ENCODE measurements at places on chromosomes 11 and 22. TPM values are rescaled to one million over a fixed set of nuclear protein-coding genes. Genes with fewer than 3 reads are reported as not detected.

The TUT1 gene
- total RNA-seq, result 14.9 TPM

GRCh38 chr11:110338684-110339083 lies 42.3 kb upstream of the RDX start:
- DNase-seq, result no peak

- no peak for DNase-seq
These were observed 34.1 kb downstream of the PAMR1 start for GRCh38 chr11:35491231-35491871.

GRCh38 chr11:73200256-73200655 lies 17.8 kb upstream of the P2RY2 start:
- DNase-seq, result peak; percentile 32

DNA sequence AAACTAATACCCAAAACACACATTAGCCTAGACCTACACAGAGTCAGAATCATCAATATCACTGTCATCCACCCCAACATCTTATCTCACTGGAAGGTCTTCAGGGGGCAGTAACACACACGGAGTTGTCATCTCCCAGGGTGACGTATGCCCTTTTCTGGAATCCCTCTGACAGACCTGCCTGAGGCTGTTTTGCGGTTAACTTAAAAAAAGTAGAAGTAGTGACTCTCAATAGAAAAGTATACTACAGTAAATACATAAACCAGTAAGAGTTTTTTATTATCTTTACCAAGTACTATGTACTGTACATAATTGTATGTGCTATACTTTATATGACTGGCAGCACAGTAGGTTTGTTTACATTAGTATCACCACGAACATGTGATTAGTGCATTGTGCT lies 80.5 kb downstream of the PGR start:
- DNase-seq, result no peak

DNA sequence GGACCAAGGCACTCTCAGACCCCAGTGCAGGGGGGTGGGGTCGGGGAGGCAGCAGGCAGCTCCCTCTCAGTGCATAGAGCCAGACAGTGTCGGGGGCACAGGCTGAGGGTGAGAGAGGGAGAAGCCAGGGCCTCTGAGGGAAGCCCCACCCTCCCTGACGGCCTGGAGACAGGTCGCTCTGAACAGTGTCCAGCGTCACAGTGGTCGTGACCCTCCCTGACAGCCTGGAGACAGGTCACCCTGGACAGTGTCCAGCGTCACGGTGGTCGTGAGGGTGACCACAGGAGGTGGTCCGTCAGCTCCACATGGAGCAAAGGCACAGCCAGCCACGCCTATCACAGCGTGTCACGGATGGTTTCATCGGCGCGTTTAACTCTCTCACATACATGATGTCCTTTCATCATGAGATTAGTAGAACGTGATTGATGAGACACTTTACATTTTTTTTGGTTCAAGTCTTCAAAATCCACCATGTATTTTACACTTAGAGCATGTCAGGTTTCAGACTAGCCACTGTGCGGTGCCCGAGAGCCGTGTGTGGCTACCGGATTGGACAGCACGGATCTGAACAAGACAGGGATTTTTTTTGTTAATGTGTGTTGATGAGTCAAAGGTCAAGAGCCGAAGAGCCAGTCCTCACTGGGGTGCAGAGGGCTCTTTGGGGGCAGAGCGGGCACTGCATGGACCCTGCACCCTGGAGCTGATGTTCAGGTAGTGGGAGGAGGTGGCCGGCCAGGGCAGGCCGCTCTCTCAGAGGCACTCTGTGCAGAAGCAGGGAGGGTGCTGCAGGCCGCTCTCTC lies 23.9 kb upstream of the PANX2 start:
- peak; percentile 86 for DNase-seq

DNA sequence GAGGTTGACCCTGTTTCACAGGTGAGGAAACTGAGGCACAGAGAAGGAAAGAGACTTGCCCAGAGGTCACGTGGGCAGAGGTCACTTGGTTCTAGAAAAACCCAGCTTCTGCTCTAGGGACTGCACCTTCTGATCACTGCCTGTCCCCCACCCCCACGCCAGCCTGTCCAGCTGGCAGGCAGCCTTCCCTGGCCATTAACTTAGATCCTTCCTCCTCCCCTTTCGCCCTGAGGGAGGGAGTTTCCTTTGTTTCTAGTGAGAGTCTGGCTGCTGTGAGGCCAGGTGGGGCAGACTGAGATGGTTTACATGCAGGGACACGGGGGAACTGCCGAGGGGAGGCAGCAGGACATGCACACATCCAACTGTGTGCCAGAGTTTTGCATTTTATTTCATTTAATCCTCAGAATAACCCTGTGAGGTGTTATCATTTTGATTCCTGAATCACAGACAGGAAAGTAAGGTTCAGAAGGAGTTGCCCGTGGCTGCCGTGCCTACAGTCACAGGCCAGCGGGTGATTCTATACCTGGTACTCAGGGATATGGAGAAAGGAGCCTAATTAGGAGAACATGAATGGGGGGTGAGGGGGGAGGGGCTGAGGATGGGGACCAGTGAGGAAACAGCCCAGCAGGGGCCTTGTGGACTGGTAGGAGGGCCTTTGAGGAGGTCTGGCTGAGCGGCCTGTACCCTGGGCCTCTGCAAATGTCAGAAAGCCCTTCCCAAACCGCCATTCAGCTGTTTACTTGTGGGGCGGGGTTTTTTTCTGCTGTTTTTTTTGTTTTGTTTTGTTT lies 3.4 kb downstream of the FAM83F start:
- peak; percentile 41 for DNase-seq

DNA sequence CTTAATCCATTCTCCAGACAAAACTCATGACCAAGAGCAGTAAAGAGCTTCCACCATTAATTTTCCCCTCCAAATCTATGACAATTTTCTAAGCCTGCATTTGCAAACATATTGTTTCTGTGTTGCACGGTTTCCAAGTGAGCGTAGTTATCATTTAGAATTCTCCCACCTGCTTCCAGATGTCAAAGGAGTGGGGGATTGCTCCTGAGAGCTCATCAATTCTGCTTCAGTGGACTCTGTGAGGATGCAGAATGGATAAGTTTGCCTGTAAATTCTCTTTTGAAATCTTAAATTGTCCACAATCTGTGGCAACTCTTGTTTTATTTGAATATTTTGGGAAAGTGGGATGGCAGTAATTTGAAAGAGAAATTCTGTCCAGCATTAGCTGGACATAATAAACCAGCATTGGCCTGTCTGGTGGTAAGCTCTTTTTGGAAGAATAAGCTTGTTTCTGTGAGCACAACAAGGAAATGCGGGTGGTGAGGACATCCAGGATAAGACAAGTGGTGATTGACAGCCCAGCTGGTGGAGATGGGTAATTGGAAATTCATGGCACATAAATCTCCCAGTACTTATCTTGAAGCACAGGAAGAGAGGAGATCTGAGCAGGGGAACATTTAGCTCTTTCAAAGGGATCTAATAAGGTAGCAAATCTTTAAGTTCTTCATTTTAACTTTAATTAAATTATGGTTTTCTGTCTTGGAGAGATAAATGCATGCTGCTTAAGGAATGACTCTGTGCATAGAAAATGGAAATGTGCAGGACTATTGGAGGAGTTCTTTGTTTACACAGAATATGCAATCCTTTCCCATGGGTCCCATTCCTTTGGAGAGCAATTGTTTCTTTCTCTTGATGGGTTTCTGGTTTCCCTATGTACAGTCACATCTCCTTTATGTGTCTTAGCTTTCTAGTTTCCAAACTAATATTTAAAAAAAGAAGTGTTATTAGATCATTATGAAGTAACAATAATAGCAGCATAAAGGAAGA lies 73.2 kb downstream of the FAT3 start:
- no peak for DNase-seq

DNA sequence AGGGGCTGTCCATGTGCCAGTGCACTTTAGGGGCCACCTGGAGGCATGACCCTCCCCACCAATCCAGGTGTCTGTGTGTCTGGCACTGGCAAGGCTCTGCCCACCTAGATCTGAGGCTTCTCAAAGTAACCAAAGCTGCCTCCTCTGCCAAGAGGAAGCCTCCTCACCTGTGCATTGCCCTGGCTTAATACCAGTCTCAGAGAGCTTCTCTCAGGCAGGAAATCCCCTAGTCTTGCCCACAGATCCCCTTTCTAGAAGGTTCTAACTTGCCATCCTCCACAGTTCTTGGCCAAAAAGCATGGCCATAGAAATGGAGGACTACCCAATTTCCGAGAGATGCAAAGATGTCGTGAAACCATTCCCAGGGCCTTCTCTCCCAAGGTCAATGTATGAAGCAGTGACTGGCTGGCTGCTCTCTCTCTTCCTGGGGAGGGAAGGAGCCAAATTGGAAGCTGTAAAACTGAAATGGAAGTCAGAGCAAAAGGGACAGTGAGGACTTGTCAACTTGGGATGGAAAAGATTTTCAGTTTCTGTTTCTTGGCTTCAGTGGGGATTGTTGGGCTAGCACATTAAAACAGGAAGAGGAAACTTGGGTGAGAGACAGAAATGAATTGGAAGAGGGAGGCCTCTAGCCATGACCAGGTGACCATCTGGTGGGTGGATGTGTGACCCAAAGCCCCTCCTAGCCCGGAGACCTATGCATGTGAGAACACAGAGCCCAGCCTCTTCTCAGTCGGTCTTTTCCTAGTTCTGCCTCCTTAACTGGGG lies 68.8 kb downstream of the PRDM11 start:
- no peak for DNase-seq

DNA sequence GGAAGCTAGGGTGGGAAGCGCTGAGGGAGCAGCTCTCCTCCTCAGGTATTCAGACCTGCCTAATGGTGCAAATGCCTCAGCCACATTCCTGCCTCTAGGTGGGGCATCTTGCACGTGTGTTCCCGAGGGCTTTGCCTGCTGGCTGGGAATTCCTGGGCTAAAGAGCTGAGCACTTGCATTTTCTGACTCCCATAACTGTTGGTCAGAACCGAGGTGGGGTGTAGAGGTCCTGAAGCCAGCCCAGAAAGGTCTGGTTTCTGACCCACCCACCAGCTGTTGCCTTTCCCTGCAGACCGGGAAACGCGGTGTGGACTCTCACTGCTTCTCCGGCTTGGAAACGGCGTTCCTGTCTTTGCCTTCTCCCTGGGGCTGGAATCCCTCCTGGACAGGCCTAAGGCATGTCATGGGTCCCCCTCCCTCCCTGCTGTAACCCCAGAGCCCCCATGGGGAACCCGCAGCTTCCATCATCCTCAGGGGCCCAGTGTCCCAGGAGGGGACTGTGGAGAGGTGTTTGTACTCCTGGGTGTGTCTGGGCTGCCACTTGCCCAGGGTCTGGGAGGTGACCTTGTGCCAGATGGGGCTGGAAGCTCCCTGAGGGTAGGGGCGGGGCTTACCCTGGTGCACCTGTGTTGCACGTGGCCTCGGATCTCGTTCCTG lies 24.0 kb upstream of the SMIM38 start:
- DNase-seq, result peak; percentile 70

DNA sequence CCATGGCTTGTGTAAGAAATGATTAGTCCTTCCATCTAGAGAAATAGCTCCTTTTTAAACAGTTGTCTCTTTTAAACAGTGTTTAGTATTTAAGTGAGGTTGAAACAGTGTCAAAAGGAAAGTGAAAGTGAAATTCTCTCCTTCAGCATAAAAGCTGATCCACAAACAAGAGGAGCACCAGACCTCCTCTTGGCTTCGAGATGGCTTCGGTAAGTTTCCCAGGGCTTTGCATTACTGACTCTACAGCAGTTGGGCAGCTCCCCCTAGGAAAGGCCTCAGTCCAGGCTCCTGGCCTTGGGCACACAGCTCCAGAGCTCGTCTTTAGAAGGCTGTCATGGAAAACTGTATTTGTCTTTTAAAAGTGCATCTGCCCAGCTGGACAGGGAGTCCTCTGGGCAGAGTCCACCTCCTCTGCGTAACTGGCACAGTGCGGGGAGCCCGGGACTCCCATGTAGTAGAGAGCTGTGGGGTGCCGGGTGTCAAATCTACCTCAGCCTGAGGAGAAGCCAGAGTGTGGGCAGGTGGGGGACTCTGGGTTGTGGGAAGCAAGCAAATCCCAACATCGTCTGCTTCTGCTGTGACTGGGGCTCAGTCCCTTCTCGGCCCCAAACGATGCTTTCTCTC lies at the start of gene PLAAT4:
PLAAT4 (plus strand) TSS at position 140 of the 624 bp plus-strand sequence; CDS start at position 201, 61 bp downstream.
- DNase-seq, result peak; percentile 71

- no peak for DNase-seq
These were observed 313.5 kb downstream of the BLID start for GRCh38 chr11:121802542-121802941.

GRCh38 chr11:34029176-34029575 lies 22.4 kb upstream of the CAPRIN1 start:
- no peak for DNase-seq

DNA sequence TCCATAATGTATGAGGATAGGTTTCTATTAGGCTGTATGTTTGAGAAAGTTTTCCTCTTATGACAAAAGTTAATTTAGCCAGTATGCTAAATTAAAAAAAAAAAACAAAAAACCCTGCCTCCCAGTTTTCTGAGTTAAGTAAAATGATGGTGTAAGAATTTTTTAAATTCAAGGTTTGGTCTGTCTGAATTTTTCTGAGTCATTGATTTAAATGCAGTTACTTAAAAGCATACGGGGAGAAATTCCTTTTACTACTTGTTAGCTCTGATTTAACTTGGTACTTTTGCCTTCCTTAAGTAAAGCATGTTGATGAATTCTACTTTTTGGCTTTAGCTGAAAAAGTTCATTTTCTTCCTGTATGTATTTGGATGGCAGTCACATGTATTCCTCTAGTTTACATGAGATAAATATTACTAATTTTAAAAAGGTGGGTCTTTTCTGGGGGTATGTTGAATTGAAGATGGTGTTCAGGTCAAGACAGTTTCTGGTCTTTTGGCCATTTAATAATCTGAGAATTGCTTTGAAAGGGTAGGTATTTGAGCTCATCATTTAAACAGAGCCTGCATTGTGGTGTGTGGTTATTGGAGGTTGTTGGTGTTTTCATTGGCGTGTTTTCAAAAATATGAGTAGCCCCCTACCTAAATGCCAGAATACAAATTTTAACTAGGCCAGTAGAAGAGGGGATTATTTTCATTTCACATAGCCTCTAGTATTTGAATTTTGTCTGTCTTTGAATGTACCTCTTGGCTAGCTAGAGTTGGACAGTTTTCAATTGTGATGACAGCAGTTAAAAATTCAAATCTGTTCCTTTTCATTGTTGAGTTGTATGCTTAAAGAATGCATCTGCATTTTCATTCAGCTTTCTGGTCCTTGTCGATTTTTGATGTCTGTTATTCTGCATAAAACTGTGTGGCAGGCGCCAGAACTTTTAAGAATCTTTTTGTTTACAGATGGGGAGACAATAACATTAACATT lies 64.7 kb downstream of the MTMR3 start:
- DNase-seq, result no peak

DNA sequence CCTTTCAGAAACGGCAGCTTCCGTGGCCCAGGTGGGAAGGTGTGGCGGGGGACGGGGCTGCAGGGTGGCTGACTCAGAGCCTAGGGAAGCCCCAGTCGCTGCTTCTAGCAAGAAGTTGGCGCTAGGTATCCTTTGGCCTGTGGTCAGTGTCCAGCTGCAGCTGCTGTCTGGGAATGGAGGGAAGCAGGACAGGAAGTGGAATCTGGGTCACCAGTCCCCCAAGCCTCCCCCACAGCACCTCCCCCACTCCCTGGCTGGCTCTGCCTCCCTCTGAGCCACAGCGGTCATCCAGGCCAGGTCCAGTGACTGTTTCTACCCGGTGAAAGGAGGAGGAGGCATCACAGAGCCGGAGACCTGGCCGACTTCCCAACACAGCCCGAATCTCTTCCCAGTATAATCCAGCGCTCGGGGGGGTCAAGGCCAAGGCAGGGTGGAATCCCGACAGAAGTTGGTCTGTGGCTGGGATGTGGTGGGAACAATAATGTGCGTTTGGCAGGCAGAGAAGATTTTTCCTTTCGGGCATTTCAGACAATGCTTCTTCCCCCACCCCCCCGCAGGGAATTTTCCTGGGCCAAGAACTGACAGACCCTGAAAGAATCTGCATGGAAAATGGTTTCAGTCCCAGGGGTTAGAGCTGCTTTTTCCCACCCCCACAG lies 45.1 kb downstream of the C11orf96 start:
- peak; percentile 96 for DNase-seq
